ENCODE measurements at places on chromosomes 16 and 17. TPM values are rescaled to one million over a fixed set of nuclear protein-coding genes. Genes with fewer than 3 reads are reported as not detected.

DUS1L gene
- total RNA-seq = 38.6 TPM

PAGR1 gene
- total RNA-seq = 11.6 TPM

ETV4 gene
- 1.3 TPM for total RNA-seq

TNFRSF13B gene
- total RNA-seq = not detected

ADORA2B gene
- total RNA-seq = 28.2 TPM

CA5A gene
- not detected for total RNA-seq

PLA2G10 gene
- total RNA-seq = not detected

LMF1 gene
- 21.9 TPM for total RNA-seq

ADAP2 gene
- total RNA-seq = 3.3 TPM

All from smooth muscle cell of the pulmonary artery (primary cell).